ENCODE measurements at places on chromosomes 11 and 22.
A peak's percentile ranks its signal among the peaks of the same experiment; 100 is the strongest.

DNA sequence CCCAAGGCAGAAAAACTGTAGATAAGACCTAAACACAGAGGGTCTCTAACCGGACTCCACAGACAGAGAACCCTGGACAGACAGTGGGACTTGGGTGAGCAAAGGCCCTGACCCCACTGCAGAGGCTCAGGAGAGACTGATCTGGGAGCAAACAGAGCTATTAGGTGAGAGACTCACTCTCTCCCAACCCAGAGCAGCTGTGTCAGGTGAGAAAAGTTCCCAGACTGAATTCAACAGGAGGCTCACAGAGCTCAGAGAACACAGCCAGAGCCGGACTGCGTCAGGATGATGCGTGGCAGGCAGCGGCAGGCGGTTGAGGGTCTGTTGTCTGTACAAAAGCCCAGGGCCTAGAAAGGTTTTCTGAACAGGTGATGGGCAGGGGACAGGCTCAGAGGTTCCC lies 5.5 kb downstream of the RFPL2 start:
- DNase-seq, result no peak

DNA sequence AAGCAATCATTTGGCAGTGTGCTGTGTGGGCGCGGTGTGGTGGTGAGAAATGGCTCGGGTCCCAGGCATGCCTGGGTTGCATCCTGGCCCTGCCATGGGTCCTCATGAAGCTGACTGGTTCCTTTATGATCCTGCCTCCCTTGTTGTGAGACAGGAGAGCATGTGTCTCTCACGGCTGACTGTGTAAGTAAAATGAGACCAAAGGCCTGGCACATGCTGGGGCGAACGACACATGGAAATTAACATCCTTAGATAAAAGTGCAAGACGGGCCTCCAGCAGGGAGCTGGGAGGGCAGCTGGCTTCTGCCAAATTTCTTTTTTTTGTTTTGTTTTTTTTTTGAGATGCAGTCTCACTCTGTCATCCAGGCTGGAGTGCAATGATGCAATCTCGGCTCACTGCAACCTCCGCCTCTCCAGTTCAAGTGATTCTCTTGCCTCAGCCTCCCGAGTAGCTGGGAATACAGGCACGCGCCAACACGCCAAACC lies 9.4 kb upstream of the FBLN1 start:
- DNase-seq, result peak; percentile 81

DNA sequence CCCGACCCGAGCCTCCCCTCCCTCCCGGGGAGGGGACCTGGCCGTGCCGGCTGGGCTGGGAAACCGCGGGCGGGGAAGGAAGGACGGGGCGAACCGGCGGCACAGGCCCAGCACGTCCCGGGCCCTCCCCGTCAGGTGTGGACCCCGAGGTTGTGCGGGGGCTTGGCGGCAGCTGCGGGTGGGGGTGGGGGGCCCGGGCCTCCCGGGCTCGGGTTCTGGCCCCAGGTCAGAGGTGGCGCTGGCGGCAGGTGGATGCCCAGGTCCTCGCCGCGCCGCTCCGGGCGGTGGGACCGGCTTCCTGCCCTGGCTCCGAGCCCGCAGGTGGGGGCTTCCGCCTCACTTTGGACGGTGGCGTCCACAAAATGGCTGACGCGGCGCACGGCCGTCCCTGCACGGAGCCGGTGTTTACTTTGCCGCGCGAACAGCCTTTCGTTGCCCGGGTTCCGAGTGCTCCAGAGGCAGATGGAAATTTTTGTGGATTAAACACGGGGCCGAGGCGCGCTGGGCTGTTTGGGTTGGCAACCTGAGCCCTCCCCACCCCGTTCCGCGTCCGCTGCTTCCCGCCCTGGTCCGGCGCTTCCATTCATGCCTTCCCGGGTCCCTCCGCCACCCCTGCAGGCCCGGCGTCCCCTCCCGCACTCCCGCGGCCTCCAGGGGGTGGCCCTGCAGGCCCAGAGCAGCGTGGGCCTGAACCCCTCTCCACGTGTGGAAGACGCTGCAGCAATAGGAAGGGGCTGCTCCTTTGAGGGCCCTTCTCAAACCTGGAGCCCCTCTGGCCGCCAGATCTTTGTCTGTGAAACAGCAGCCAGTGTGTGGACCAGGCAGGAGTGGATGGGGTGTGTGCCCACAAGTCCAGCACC lies 92.0 kb upstream of the KCNQ1OT1 start:
- no peak for DNase-seq

GRCh38 chr11:61012737-61013215 lies 41.3 kb downstream of the CD6 start:
- no peak for DNase-seq

DNA sequence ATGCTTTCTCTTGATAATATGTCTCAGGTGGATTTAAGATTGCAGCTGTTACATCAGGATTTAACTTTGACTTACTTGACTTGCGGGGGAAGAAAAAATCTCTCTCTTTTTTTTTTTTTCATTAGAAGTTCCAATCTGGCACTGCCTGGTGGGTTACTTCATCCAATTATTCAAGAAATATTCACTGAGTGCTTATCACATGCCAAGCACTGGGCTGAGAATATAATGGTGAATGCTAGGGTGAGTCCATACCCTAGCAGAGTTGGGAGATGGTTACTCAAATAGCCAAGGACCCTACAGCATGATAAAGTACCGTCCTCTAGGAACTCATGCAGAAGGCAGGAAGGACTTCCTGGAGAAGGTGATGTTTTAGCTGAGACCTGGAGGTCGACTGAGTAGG lies 57.9 kb upstream of the EIF3D start:
- no peak for DNase-seq

DNA sequence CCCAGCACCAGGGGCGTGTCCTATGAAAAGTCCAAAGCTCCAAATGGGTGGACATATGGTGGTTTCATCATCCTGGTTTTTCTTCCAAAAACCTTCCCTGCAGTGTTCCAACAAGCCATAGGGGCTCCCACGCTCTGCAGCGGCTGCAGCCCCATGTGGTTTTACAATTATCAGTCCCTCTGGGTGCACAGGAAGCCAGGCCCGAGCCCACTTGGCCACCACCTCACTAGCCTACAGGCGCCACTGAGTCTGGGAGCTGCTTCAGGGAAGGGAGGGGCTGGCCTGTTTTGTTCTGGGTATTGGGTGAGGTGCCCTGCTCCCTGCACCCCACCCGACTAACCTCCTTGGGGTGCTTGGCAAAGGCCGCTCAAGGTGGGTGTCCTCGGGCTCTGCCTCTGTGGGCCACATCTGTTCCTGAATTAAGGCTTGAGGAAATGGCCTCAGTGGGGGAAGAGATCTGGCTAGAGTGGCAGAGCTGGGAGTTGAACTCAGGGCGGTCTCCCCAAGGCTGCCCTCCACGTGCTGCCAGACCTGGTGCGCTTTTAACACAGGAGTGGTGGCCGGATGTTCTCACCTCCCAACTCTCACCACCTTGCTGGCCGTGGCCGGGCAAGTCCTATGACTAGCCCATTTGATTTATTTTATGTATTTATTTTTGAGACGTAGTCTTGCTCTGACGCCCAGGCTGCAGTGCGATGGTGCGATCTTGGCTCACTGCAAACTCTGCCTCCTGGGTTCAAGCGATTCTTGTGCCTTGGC lies 5.3 kb upstream of the CDC42BPG start:
- DNase-seq, result peak; percentile 90

- DNase-seq, result no peak
Observed at GRCh38 chr22:46239261-46240048, 10.6 kb downstream of the CDPF1 start.

- DNase-seq, result peak; percentile 27
Observed at GRCh38 chr11:84901991-84902390, 725.2 kb downstream of the DLG2 start.

GRCh38 chr11:16097543-16097942 lies 258.8 kb downstream of the SOX6 start:
- no peak for DNase-seq

GRCh38 chr11:128705124-128705920 lies 11.4 kb downstream of the FLI1 start:
- no peak for DNase-seq

DNA sequence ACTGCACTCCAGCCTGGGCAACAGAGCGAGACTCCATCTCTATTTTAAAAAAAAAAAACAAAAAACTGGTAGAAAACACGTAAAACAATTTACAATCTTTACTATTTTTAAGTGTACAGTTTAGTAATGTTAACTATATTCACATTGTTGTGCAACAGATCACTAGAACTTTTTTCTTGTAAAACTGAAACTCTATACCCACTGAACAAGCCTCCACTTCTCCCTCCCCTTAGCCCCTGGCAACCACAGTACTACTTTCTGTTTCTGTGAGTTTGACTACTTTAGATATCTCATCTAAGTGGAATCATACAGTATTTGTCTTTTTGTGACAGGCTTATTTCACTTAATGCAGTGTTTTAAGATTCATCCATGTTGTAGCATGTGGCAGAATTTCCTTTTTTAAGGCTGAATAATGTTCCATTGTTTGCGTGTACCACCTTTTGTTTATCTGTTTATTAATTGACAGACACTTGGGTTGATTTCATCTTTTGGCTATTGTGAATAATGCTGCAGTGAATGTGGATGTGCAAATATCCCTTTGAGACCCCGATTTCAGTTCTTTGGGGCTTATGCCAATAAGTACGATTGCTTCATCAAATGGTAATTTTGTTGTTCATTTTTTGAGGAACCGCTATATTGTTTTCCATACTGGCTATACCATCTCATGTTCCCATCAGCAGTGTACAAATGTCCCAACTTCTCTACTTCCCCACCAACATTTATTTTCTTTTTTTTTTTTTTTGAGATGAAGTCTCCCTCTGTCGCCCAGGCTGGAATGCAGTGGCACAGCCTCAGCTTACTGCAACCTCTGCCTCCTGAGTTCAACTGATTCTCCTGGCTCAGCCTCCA lies 11.0 kb downstream of the DDB2 start:
- DNase-seq, result no peak

- DNase-seq, result no peak
Observed at GRCh38 chr11:27563201-27563600, 56.6 kb upstream of the LIN7C start.

- peak; percentile 19 for DNase-seq
Observed at GRCh38 chr11:79007771-79008402, 432.9 kb downstream of the TENM4 start.

- DNase-seq, result no peak
Observed at GRCh38 chr11:66289548-66290329, 796 bp upstream of the YIF1A start.

DNA sequence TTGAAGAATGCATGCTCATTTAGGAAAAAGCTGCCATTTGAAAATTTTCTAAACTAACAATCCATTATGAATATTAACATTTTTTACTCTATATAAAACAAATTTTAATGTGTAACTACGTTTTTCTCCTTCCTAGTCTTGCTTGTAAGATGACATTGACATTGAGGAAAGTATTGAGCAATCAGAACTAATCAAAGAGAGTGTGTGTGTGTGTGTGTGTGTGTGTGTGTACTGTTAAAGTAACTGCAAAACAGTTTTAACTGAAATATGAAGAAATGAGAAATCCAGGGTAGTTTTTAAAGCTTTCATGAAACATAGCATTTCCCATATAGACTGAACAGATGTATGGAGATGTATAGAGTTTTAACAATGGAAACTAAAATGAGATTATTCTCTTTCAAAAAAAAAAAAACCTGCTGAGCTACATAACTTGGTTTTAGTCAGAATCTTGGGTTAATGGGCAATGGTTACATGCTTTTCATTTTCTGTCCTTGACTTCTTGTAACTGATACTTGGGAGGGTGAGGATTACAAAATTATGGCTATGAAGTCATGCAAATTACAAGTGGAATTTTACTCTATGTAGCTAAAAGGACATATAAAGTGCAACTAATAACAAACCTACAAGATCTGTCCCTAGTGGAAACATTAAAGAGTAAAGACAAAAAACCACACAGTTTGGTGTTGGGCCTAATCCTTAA lies 2.0 kb downstream of the PDGFD start:
- no peak for DNase-seq

Data from NCI-H446 treated with DMSO at 0.1 percent for 48 hours (cell line).